ENCODE measurements at places on chromosomes 16 and 17.

DNA sequence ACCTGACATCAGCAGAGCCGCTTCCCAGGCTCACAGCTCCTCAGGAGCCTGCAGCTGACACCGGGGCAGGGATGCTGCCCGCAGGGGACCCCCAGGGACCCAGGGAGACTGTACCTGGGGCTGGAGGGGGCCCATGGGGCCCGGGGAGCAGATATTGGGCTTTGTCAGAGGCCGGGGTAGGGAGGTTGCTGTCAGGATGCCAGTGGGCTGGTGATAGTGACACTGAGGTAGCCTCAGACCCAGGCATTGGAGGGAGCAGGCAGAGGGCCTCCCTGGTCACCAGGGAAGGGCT is 15.1 kb downstream of the GSE1 start:
- DNase-seq, result no peak

DNA sequence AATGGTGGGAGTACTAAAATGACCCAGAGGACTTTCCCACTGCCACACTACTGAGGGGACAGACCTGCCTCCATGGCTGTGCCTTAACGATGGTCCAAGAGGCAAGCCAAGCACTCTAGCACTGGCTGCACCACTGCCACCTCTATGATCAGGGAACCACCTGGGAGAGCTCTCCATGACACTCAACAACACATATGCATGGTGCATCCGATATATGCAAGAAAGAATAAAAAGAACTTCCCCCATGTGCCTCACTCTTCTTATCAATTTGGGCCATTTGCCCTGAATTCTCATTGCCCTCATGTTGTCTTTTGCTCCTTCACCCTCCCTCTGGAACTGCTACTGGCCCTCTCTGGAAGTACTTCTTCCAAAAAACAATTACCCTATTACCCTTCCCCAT is 99.5 kb downstream of the HS3ST3A1 start:
- no peak for DNase-seq

DNA sequence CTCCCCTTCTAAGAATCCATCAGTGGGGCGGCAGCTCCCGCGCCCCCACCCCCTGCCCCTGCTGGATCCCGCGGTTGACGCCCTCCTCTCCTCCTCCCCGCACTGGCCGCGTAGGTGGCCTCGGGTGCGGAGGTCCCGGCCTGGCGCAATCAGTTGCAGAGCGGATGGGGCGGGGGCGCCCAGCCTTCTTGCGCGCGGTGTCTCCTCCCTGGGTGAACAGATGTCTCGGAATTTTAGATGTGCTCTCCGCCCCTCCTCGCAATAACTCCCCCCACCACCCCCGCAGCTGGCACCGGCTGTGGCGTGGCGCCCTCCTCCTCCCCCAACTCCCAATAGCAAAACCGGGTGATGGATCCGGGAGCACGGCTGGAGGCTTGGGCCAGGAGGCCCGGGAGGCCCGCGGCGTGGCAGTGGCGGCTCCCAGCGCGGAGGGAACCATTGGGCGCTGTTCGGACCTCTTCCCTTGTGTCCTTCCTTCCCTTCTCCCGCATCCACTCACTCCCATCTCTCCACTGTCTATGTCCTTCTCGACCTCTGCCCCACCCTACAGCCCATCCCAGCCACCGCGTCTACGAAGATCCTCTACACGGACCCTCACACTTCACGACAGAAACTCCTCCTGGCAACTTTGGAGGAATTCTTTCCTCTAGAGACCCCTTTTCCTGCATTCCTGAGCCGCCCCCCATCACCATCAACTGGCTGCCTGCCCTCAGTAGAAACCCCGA is 11.0 kb downstream of the NEUROD2 start:
- DNase-seq, result no peak

DNA sequence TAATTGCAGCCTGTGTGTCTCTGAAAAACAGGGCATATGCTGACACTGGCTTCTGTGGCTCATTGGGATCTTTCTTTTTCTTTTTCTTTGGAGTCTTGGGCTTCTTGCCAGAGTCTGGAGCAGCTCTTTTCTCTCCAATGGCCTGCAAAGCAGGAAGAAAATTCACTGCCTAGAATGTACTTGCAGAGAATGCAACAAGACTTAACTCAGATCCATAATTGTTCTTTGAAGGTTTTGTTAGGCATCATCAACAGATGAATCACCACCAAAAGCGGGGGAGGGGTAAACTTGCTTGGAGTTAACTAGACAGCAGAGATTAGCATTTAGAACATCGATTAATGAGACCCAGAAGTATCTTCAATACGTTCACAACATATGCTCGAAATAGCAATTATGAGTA is 100.9 kb downstream of the TOX3 start:
- DNase-seq, result no peak

Measured in type B pancreatic cell (in vitro differentiated cells).